Epithelial cell of prostate (primary cell): ENCODE measurements at places on chromosomes 13 and 19.
A peak's percentile ranks its signal among the peaks of the same experiment; 100 is the strongest.

- no peak for DNase-seq
Measured at GRCh38 chr19:5949792-5950305, 28.1 kb downstream of the RANBP3 start.

DNA sequence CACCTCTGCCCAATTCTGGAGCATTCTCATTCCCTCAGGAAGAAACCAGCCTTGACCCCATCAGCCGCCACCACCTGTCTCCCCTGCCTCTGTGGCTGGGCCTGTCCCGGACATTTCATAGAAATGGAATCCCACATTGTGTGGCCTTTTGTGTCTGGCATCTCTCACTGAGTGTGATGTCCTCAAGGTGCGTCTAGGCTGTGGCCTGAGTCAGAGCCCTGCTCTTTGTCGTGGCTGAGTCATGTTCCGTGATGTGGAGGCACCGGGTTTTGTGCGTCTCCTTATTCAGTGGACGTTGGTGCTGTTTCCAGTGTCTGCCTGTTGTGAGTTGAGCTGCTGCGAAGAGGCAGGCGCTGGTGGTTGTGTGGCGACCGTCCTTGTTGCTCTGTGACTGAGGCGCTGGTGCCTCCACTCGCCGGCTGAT lies 3.5 kb downstream of the FZR1 start:
- DNase-seq, result peak; percentile 70

GRCh38 chr13:30792285-30793000 lies 57.1 kb downstream of the ALOX5AP start:
- DNase-seq, result peak; percentile 72

DNA sequence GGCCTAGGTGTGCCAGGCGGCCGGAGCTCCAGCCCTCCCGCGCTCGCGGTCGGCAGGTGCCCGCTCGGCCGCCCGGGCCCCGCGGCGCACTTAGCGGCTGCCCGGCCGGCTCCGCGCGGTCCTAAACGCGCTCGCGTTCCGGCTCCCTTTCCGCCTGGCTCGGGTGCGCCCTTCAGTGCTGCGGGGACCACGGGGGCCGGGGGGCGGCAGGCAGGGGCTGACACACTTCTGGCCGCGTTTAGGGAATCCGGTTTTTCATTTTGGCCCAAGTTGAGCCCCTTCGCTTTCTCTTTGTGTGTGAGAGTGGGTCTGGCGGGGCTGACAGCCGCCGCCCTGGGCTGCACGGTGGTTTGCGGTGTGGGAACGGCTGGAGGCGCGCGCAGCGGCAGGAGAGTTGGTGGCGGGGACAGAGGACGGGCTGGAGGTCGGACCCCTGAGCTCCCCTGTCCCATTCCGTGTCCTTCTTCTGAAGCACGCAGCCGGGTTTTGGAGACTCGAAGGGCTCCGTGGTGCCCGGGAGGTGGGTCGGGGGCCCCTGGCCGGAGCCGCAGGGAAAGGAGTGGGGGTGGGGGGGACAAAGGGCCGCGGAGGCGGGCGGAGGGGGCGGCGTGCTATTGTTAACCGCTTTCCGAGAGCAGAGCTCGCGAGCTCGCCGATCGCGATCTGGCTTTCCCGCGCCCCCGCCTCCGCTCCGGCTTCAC lies 3.1 kb downstream of the FGF9 start:
- no peak for DNase-seq

GRCh38 chr13:102172406-102172805 lies 229.4 kb downstream of the FGF14 start:
- DNase-seq, result no peak

GRCh38 chr19:1074544-1075283 lies 7.7 kb downstream of the ARHGAP45 start:
- DNase-seq, result no peak

DNA sequence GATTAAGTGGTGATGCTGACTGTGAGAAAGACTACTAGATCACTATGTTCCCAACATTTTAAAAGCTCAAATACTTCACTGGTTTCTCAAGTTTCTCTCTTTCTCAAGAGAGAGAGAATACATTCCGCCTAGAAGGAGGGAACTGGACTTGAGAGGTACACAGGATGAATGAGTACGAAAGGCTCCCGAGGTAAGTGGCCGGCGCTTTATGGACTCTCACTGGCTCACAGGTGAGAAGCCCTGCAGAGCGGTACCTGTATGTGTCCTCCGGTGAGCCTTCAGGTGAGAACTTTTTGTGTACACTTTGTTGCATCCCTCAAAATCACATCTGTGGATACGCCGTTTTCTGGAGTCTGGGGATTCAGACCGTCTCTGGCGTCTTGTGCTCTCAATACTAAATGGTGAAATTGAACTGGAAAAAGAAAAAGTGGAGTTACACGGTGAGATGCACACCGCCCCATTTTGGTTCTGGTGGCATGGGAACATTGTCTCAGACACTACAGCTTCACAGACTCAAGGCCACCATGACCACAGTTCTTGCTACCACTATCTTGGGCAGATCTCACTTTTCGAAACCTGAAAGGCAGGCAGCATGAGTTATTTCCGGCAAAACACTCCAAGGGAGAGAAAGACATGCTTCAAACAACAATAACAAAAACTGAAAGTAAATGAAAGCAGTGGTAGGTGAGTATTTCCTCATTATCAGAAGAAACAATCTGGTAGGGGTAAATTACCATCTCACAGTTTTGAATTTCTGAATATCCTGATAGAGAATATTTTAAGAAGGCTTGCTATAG lies 418.9 kb downstream of the KLF12 start:
- no peak for DNase-seq

- DNase-seq, result no peak
Measured at GRCh38 chr13:39501702-39502324, 101.2 kb downstream of the LHFPL6 start.

DNA sequence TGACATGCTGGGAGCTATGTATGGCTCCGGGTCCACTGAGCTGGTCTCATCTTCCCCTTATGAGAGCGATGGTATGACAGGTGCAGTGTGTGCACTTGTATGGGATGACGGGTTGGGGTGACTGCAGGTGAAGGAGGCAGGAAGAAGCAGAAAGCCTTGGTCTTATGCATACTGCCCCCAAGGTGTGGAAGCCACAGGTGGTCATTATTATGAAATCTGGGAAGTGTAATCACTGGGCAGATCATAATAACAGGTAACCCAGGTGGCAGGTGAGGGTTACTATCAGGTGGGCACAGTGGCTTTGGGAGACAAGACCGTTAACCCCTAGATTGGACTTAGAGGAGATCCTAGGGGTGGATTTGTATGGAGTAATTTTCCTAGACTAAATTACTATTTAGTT lies 118.0 kb downstream of the RFC3 start:
- DNase-seq, result no peak

- DNase-seq, result no peak
Measured at GRCh38 chr13:111286162-111286561, 34.3 kb upstream of the TEX29 start.
